ENCODE measurements at places on chromosomes 2 and 18.

GRCh38 chr2:236092714-236093113, 75.5 kb downstream of the GBX2 start:
- no peak for DNase-seq

DNA sequence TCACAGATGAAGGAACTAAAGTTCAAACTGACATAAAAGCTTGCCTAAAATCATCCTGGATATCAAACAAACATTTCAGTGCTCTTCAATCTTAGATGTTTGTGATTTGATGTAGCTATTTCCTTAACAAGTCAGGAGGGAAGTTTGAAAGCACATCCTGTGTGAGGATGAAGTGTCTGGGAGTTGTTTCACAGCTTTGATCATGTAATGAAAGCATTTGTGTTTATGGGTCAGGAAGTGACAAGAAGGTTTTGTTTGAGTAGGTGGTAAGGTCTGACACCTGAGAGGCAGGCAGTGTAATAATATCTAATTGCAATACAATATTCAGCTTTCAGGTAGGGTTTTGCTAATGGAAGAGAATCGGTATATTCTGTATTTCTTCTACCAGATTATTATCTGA, 26.0 kb upstream of the CSRNP3 start:
- DNase-seq: no peak

- DNase-seq: no peak
Observed at GRCh38 chr2:132816234-132816633, 146.2 kb upstream of the LYPD1 start.

DNA sequence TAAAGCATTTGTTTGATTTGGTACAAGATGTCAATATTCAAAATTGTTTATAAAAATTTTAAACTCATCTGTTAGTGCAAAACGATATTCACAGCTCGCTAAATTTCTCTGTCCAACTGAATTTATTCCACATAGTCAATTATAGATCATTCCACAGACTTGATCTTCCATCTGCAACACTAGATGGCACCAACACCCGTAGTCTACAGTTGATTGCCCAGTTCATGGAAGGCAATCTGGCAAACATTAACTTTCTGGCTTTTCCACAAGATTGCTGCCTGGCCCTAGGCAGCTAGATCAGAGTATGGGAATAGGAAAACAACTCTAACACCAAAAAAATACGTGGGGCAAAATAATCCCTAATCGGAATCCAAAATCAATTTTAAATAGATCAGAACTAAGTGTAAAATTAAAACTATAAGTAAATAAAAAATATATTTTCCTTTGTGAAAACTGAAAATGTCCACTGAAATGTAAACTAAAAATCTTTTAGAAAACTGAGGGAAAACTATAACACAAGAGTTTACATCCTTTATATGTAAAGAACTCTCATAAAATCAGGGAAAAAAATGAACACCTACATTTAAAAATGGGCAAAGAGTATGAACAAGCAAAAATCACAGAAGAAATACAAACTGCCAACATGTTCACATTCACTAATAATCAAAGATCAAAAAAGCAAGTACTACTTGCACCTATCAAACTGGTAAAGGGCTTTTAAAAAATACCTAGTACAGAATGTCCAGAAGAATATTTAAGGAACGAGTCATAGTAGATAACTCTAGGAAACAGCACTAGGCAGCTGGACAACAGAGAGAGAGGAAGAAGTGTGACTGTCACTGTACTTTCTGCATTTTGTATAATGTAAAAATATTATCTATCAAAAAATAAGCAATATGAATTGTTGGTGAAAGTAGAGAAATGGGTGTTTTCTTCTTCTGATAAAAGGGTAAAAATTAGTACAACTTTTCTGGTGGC, 35.0 kb downstream of the RTN4 start:
- peak; percentile 8 for DNase-seq

DNA sequence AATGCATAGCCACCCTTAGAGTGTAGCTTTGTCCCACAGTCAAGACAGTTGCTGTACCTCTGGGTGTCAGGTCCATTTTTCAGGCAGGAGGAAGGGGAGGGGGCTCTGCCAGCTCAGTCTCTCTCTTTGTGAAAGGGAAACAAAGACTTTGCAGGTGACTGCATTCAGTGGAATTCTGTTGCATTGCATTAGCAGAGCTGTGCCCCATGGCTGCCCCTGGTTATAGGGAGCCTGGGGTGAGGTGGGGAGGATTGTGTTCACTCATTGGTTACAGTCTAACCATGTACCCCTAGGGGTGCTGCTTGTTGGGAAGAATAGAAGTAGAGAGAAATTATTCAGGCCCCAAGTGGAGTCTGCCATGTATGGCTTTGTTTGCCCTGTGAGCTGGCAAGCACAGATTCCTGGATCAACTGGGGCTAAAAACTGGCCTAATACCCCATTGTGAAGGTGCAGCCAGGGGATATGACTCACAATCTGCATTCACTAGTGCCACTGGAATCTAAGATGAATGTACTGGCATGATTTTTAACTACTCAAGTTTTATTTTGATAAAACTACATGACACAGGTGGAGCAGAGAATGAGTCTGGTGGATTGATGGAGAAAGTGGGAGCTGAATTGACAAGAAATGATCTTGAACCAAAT, 118.4 kb downstream of the SH3BP4 start:
- no peak for DNase-seq

DNA sequence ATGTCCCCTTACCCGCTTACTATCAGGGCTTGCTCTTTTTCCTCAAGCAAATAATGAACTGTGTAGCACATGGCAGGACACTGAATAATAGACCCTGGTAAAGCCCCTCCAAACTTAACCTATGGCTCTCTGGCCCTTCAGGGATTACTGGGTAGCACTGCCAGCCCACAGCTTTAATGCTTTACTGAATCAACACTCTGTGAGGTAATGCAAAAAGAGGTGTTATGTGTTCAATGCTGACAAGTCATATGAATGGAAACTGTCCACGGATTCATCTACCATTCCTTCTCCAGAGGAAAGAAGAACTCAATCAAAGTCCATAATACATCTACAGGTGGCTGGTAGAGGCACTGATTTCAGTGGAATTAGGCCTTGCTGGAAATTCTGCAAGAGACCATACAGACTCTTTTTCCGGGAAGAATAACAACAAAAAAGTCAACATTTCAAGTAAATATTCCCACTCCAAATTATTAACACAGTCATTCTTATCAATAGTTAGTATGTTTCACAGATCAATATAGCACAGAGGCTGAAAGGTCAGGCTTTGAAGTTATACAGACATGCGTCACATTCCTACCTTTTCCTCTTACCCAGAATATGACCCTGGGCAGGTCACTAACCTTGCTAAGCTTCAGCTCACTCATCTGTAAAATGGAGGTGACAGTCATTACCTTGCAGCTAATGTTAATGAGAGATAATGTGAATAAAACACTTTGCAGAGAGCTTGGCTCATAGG, 13.8 kb upstream of the MYOM1 start:
- DNase-seq: no peak

DNA sequence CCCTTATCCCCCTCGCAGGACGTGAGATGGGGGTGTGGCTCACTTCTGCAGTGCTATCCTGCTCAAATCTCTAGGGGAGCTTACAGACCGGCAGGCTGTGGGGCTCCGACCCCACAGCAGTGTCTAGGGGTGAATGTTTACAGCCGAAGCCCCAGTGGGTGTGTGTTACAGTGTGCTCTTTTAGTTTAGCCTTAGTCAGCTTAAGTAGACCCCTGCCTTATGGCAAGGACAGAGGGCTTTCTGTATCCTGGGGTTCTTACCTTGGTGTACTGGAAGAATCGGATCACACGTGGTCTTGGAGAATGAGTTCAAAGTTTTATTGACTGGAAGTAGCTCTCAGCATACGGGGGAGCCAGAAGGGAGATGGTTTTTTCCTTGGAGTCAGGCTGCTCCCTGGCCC, 348.2 kb upstream of the GYPC start:
- no peak for DNase-seq

DNA sequence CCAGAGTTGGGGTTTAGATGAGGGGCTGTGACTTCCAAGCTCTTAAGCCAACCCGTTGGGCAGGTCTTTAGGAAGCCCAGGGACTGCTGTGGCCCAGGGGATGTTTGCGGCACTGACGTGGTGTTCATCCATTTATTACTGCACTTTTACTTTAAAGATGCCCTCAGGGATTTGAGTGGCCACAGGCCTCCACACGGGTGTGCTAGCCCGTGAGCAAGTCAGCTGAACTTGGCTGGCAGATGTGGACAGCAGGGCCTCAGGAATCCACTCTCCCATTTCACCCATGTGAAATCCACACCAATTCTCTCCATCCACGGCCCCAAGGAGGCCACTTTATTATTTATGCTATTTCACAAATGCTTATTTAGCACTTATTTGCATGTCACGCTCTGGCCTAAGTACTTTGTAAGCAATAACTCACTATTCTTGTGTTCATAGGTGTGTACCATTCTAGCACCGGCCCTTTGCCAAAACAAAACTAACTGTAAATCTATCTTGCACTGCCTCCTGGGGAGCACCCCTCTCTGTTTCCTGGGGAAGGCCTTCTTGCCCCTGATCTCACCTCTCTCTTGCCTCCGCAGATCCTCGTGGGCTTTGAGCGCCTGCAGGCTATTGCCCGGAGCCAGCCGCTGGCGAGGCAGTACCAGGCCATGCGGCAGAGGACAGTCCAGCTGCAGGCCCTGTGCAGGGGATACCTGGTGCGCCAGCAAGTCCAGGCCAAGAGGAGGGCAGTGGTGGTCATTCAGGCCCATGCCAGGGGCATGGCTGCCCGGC, 39.1 kb upstream of the GPR17 start:
- DNase-seq: no peak
